ENCODE measurements at places on chromosomes 1 and 21. TPM values are rescaled to one million over a fixed set of nuclear protein-coding genes. Genes with fewer than 3 reads are reported as not detected.

Gene CYP4A11
- total RNA-seq: not detected

- no peak for DNase-seq
Measured at GRCh38 chr1:46983830-46984586, 39.5 kb upstream of the CYP4X1 start.

GRCh38 chr1:2448098-2448445 lies 28.0 kb upstream of the PLCH2 start:
- no peak for DNase-seq

- DNase-seq: no peak
Measured at GRCh38 chr1:220925707-220926106, 46.5 kb downstream of the HLX start.

GRCh38 chr1:160420881-160421842 lies 20.8 kb downstream of the VANGL2 start:
- no peak for DNase-seq

GRCh38 chr1:187306710-187307415 lies 478.1 kb downstream of the PLA2G4A start:
- no peak for DNase-seq

DNA sequence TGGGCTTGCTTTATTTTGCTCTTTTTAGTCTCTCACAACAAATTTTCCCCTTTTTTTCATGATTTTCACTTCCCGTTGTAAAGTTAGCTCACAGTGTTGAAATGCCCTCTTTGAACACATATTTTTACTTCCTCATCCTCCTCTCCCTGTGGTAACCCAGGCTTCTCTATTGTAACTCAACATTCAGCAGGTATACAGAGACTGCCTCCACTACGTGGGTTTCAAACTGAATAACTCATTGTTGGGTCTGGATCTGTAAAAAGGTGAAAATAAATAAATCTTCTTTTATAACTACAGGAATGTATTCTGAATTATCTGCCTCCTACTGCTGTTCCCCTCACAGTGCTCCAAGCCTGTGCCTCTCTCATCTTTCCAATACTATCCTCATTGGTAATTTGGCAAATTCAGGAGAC lies 166.4 kb downstream of the RUNX1 start:
- no peak for DNase-seq

All from Calu3 (cell line).